ENCODE measurements at places on chromosomes 6 and 20.

- peak; percentile 84 for DNase-seq
Observed at GRCh38 chr6:42043787-42044475, 6.4 kb upstream of the TAF8 start.

- DNase-seq = no peak
Observed at GRCh38 chr20:58429303-58429702, 40.3 kb downstream of the VAPB start.

- DNase-seq = no peak
Observed at GRCh38 chr6:157682856-157683481, 140.1 kb upstream of the SNX9 start.

DNA sequence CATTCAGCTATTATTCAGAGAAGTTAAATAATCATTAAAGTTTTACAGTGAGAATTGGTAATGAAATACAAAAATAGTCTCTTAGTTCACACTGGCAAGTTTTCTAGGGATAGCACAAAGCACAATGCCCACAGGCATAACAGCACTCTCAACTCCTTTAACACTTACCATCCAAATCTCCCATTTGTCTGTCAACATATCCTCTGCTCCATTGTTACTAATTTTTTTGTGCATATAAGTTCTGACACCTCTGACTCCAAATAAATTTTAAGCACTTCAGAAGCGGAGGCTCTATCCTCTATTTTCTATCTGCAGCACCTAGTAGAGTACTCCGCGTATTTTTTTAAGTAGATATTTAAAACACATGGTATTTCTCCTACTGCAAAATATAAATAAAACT, 15.6 kb upstream of the RSPO3 start:
- DNase-seq = no peak

GRCh38 chr6:88869263-88870020, 94.0 kb downstream of the RNGTT start:
- no peak for DNase-seq

- DNase-seq = no peak
Observed at GRCh38 chr6:131754088-131754487, 43.3 kb upstream of the CTAGE9 start.

- DNase-seq = no peak
Observed at GRCh38 chr6:15551798-15552197, 111.0 kb downstream of the DTNBP1 start.

DNA sequence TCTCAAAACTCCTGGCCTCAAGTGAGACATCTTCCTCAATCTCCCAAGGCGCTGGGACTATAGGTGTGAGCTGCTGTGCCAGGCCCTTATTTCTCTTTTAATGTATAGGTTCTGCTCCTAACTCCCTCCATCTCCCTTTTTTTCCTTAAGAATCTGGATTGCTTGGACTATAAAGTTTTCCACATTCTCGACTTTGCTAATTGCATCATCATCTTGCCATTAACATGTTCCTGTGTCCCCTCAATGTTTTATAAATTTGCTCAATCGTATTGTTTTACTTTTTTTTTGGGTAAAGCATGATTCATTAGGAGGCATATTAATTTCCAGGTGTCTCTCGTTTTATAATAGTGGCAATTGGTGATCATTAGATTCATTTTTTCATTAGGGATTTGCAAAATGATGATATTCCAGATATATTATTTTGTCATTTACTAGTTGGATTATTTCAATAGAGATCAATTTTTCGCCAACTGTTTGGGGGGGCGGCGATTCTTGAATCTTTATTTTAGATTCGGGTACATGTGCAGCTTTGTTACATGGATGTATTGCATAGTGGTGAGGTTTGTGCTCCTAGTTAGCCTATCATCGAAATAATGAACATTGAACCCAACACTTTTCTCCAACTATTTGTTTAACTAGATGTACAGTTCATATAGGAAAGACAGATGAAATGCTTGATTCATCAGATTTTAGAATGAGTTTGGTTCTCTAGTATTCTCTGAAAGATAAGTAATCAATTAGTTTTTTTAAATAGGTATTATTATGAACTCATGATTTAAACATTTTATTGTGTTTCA, 68.7 kb downstream of the CBFA2T2 start:
- DNase-seq = no peak

GRCh38 chr6:28165563-28165962, 23.9 kb downstream of the ZKSCAN8 start:
- no peak for DNase-seq

DNA sequence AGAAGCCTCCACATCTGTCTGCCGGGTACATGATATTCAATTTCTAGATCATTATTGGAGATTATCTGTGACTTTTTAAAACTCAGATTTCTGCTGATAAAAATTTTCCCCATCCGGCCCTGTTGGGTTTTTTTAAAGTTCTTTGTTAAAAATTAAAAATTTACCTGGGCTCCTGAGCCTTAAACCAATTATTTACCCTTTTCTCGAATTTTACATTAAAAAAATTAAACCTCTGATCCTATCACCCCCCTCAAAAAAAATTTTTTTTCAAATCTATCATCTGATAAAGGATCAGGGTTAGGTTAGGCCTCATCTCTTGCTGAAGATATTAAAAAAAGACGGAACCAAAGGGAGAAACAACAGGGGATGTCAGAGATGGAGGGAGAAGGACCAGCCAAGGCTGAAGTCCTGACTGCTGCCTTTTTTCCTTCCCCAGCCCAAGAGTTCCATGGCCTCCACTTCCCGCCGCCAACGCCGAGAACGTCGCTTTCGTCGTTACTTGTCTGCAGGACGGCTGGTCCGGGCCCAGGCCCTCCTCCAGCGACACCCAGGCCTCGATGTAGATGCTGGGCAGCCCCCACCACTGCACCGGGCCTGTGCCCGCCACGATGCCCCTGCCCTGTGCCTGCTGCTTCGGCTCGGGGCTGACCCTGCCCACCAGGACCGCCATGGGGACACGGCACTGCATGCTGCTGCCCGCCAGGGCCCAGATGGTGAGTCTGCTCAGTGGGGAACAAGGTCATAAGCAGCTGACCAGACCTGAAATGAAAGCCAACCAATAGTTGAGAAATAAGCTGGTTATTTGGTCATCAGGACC, 527 bp downstream of the NFKBIL1 start:
- peak; percentile 12 for DNase-seq

Data from NCI-H1092 treated with DMSO at 0.1 percent for 48 hours (cell line).